ENCODE measurements at places on chromosomes 5 and 9. TPM values are rescaled to one million over a fixed set of nuclear protein-coding genes. Genes with fewer than 3 reads are reported as not detected.

The MAPK9 gene
- 36.1 TPM for total RNA-seq

The WNK2 gene
- 37.2 TPM for total RNA-seq

DNA sequence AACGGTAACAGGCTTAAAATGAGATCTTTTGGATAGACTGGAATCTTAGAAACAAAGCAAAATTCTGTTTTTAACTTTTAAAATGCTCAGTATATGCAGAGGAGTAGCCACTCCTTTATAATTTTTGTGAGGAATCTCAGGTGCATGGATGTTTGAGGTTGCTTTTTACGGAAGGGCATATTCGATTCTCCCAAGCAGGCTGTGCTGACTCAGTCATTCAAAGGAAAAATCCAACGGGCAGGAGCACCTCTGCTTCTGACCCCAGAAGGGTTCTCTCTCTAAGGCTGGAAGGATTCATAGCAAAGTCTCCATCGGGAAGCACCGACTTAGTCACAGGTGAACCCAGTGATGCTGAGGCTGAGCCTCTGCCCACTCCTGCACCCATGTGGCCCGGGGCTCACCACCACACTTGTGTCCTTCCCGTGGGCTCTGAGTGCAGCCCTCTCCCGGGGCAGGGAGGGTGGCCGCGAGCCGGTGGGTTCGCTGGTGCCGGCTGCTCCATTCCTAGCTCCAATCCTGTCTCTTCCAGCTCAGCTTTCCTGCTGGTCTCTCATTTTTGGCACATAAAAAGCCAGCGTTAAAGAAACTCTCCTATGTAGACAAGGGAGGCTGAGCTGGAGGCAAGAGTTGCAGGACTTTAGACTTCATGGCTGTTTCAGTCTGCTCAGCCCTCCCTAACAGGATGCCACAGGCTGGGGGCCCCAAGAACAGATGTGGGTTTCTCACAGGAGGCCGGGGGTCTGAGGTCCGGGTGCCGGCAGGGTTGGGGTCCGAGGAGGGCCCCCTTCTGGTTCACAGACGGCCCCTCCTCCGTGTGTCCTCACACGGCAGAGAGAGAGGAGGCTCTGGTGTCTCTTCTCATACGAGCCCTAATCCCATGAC is 135.6 kb upstream of the LPCAT1 start:
- DNase-seq = peak; percentile 9

- DNase-seq = no peak
Observed at GRCh38 chr9:365436-365835, 150.8 kb downstream of the DOCK8 start.

DNA sequence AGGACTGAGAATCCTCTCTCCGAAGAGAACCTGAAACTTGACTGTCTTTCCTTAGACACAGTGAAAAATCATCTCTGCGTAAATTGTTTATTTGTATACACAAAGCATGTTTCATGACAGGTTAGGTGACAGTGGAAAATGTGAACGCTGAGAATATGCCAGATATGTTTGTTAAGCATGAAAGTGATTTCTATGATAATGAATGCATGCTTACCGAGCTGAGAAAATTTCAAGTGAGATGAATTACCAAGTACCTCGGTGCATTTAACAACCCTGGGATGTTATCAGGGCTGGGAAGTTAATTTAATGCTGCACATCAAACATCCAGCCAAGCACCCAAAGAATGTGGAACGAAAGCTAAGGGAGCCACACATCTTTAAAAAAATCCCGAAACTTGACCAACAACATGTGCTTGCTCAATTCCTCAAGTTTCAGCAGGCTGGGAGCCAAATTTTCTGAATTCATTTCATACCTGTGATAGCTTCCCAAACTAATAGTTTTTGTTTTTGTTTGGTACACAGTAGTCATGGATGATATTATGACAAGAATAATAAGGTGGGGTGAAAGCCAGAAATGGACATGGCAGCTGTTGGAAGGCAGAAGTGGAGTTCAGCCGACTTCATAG is 336.9 kb downstream of the ARHGEF28 start:
- no peak for DNase-seq

The PHYHD1 gene
- total RNA-seq = 14.6 TPM

The PCDHB3 gene
- total RNA-seq = 1.4 TPM

- DNase-seq = no peak
Observed at GRCh38 chr9:94014066-94014654, 59.0 kb upstream of the BARX1 start.

DNA sequence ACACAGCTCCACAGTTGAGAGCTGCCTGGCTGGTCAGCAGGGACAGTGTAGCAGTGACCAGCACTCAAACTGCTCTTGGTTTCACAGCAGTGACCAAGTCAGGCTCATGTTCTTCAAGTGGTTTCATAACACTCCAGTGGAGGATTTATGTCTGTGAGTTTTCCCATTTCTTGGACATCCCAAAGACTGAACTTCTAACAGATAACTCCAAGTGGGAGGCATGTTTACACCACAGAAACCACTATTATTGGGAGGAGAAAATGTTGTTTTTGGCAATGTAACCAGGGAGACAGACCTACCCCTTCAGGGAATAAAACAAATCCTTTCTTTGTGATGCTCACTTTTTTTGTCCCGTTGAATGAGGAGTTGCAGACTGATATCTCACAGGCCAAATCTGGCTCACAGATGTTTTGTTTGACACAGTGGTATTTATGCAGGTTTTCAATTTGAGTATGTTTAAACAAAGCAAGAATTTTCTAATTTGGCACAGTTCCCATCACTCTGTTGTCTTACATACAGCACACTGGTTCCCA is 141.5 kb downstream of the RMI1 start:
- DNase-seq = no peak

DNA sequence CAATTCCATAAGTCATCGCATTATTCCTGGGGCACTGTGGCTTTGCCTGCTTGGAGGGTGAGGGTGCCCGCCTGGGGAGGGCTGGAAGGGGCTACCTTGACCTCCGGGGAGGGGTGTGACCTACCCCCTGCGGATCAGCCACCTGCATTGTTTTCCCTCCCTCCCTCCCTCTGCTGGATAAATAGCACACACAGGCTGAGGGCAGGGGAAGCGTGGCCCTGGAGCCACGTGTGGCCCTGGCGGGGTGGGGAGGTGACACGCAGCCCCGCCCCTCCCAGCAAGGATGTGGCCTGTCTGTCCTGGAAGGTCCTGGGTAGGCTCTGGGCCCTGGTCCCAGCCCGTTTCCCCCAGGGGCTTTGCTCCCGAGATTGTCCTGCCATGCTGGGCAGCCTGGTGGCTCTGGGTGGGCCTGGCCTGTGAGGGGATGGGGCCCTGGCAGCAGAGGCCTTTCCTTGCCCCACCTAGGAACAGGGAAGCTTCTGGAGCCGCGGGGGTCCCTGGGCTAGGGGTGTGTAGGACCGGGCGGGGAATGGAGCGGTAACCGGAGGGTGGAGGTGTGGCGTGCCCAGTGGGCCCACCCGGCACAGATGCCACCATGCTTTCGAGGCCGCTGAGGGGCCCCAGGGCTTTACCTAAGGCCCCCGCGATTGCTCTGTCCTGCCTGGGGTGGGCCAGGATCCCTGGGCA is 33.4 kb downstream of the RXRA start:
- no peak for DNase-seq

DNA sequence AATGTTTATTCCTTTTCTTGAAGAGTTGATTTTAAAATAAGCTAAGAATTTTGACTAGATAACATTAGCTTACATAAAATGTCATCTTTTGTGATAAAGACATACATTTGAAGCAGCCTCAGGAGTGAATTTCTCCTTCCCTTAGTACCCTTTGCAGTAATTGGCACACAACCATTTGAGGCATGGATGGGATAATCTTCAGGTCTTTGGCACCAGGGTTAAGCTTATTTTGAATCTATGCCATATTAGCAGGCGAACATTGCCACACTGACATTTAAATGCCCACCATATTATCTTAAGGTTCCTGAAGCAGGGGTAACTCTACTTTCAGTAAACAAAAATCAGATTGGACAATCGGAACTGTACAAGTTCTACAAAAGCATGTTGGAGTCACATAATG is 126.0 kb downstream of the NR3C1 start:
- no peak for DNase-seq

DNA sequence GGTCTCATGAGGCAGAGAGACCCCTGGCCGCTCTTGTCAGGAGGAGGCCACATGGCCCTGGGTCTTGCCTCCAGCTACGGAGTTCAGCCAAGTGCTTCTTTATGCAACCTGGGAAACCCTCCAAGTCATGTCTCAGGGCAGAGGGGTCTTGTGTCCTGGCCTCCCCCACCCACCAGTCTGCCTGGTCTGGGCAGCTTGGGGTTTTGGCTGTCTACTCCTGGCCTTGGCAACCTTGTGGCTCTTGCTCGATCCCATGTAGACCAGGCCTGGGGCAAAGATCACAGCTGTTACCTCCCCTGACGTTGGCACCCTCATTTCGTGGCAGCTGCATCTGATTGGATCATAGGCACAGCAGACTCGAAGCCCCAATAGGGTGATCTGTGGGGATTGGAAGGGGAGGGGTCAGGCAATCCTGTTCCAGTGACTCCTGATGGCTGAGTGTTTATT is 28.4 kb downstream of the JADE2 start:
- no peak for DNase-seq

DNA sequence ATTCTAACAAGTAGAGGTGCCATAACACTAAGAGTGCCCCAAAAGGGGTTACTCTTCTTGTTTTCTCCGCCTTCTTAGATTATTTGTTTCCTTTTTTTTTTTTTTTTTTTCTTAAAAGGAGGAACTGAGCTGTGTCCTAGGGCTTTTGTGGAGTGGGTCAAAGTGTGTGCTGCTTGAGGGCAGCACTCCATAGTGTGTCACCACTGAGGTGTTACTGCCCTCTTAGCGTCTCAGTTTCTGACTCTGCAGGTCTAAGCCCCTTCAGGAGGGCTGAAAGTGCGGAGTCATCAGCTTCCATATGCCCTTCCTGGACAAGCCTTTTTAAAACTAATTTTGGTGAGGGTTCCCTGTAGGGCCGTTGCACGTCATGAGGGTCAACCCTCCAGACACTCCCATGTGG is 12.6 kb upstream of the NANS start:
- no peak for DNase-seq

Data from mucosa of gallbladder (tissue), 1 donor.